AG09319 (cell line): ENCODE measurements at places on chromosomes 5 and 9.

- DNase-seq = no peak
These were observed 79.8 kb downstream of the ARSB start for GRCh38 chr5:78905084-78905938.

DNA sequence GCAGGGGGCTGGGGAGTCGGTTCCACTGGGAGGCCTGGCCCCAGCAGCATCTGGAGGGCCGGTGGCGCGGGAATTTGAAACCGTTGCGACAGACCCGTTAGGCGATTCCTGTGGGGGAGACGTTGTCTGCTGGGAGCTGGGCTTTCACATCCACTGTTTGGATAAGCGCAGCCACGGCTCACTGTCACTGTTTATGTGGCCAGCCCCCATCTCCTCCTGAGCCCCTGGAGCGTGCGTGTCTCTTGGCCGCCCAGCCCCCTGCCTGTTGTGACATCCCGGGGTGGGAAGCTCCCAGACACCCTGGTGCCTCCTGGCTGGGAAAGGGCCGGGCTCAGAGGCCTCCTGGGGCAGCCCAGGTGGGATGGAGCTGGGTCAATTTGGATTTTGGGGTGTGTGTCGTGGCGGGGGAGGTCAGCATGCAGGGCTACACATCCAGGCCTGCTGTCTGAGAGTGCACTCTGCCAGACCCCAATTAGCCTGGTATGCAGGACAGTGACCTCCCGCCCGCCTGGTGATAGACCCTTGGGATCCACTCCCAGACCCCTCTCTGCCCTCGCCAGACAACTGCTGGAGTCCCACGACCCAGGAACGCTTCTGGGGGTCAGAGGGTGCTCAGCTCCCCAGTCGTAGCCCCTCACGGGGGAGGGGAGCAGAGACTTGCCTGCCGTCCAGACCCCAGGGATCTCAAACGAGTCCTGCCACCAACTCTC, 62.0 kb upstream of the RNU6ATAC start:
- peak; percentile 39 for DNase-seq

- no peak for DNase-seq
These were observed 23.4 kb upstream of the STRBP start for GRCh38 chr9:123291736-123292135.

DNA sequence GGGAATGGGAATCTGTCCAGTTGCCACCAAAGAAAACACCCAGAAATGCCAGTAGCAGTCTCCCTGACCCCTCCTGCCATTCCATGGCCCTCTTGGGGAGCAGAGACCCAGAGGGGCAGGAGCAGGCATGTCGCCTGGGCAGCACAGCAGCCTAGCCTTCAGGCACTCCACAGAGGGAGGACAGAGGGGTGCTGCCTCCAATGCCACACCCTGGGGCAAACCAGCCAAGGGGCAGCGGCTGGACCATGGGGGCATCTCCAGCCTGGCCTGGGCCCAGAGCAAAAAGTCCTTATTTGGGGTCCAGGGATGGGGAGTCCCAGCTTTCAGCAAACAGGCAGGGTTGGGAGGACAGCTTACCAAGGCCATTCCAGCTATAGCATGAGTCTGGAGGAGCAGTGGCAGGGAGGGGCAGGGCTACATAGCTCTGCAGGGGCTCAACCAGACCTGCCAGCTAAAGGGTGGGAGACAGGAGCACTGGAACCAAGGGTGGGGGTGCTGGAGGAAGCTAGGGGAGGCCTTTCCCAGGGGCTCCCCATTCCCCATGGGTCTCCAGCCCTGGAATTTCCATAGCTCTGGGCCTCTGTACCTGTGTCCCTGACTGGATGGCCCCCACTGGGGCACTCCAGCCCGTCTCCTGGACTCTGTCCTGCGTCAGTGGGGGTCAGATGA, 6.7 kb downstream of the BRD3 start:
- DNase-seq = no peak

DNA sequence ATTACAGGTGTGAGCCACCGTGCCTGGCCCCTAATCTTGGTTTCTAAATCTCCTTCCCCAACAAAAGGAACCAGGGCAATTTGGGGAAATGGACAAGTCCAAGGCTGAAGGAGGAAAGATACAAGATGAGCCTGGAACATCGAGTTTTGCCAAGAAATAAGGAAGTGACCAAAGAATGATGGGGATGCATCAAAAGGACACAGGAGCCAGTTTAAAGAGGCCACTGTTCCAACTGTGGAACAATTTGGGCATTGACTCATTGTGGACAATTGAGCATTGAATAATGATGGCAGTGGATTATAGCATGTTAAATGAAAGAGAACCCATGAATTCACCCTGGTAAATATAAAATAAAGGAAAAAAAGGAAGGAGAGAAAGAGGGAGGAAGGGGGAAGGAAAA, 47.5 kb downstream of the DUSP1 start:
- DNase-seq = no peak

DNA sequence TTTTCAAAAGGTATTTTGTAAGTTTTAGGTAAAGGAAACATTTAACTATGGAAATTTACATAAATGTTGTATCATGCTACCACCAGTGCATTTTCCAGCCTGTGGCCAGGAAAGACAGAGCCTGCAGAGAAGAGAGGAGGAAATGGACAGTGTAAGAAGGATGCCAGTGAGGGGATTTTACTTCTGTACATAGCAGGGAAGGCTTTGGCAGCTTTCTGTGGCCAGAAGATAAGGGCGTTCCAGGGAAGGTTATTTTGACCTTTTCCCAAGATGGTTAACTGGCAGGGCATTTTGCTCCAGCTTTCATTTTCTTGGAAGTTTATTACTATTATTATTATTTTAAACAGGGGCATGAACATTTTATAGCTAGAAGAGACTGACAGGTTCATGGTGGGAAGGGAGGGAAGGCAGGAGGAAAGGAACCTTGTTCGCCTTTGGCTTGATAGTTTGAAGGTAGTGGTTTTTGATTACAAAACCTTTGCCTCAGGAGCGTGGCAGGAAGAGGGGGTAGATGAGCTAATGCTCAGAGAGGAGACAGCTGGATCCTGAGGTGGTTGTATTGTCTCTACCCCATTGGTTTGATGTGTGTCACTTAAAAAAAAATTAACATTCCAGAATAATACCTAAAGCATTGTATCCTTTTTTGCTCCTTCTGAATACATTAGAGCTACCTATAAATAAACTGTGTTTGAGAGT, 4.1 kb downstream of the ISOC1 start:
- no peak for DNase-seq

GRCh38 chr9:37486616-37487548, 1.1 kb downstream of the POLR1E start:
- DNase-seq = peak; percentile 85

- DNase-seq = no peak
These were observed 86.4 kb upstream of the MINAR2 start for GRCh38 chr5:129661366-129662035.

DNA sequence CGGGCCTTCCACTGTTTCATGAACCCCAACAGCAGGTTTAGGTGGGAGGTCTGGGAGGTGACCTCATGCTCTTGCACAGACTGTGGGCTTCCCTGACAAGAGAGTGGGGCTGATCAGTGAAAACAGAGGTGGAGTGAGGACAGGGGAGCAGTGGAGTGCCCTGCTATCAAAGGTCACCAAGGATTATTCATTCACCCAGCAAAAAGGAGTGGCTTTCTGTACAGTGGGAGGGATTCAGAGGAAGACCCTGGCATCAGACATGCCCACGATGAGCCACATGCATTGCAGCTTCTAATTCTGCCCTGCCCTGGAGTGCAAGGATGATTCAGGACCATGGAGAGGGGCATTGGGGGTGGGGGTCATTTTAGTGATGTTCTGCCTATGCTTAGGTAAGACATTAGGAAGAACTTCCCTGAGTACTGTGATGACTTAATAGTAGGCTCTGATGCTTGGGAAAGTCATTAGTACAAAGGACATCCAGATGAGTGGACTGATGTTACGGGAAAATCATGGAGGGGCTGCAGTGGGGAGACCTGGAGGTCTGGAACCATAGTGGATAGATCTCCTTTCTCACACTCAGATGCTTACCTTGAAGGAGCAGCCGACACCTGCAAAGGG, 12.8 kb downstream of the TRAF1 start:
- no peak for DNase-seq

DNA sequence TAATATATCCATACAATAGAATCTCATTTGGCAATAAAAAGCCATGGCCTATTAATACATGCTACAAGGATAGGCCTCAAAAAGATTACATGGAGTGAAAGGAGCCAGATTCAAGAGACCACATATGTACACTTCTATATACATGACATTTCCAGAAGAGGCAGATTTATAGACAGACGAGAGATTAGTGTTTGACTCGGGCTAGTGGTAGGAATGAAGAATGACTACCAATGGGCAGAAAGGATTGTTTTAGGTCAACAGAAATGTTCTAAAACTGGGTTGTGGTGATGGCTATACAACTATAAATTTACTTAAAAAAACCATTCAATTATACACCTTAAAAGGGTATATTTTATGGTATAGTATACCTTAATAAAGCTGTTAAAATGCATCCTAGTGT, 41.9 kb downstream of the SETX start:
- no peak for DNase-seq

DNA sequence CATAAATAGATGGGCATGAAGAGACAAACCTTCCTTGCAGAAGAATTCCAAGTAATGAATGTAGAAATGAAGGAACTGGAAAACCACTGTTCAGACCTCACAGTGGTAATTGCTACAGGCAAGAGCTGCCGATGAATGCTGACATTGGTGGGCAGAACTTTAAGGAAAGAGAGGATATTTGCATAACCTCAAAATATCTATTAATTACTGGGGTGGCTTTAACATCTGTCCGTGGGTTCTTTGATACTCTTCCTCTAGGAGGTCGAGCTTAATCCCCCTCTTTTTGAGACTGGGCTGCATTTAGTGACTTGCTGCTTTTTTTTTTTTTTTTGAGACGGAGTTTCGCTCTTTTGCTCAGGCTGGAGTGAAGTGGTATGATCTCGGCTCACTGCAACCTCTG, 34.7 kb downstream of the LAMC3 start:
- no peak for DNase-seq

DNA sequence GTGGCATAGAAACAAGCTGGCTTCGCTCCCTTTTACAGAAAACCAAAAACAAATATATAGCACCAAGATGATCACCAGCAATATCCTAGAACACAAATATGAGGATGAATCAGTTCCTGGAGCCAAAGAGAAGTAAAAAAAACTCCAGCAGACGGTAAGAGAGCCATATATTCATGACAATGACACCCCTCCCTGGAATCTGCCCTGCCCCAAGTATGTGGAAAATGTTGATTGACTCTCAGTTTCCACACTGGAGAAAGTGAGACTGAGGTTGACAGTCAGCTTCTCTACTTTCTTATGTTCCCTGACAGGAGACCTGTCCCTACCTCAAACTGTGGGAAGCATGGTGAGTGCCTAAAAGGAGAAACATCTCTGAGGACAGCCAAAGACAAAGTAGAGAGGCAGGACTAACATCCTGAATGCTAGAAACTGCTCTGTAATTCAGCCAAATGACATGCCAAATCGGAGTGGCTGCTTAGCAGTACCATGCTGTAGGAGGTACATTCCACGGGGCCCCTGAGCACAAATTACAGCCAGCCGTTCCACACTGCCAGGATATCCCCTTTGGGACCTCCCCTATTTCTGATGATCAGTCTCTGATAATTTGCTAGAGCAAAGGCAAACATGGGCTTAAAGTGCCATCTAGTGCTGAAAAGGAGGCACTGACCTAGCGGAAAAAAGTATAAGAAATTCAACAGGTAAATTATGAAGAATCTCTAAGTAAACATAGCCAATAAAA, 424.0 kb upstream of the RGMB start:
- DNase-seq = no peak

DNA sequence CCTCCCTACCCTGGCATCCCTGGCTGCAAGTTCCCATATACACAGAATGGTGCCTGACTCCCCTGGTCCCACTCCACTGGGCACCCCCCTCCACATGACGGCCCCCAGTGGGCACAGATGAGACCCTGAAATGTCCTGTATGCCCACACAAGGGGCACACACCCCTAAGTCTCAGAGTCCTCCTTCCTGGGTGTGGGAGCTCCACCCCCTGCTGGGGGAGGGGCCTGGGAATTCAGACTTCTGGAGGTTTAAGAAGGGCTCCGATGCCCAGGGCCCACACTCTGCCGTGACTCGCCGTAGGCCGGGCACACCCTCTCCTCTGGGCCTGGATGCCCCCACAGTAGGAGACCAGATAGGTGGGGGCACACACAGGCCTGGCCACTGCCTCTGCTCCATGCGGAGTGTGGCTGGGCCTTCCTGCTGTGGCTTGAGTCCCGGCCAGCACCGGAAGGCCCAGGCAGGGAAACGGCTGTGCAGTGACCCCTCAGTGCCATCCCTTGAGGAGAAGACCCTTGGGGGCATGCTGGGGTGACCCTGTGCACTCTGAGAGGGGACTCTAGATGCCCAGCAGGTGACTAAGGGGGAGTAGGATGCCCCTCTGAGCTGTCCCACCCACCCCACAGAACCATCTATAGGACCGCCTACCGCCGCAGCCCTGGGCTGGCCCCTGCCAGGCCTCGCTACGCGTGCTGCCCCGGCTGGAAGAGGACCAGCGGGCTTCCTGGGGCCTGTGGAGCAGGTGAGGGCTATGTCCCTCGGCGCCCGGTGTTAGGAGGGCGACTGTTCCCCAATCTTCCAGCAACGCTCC, 6.5 kb downstream of the EGFL7 start:
- DNase-seq = no peak

- no peak for DNase-seq
These were observed 217.9 kb downstream of the BNC2 start for GRCh38 chr9:16652582-16652981.

- DNase-seq = no peak
These were observed 38.7 kb downstream of the CXXC5 start for GRCh38 chr5:139686706-139687441.

GRCh38 chr5:39264528-39264927, 45.2 kb upstream of the FYB1 start:
- DNase-seq = no peak

- DNase-seq = no peak
These were observed 129.6 kb upstream of the ZNF618 start for GRCh38 chr9:113746486-113746885.

- no peak for DNase-seq
These were observed 159.3 kb downstream of the CEP120 start for GRCh38 chr5:123263859-123264258.

- DNase-seq = no peak
These were observed 624 bp downstream of the FBXW11 start for GRCh38 chr5:172005708-172006320.

DNA sequence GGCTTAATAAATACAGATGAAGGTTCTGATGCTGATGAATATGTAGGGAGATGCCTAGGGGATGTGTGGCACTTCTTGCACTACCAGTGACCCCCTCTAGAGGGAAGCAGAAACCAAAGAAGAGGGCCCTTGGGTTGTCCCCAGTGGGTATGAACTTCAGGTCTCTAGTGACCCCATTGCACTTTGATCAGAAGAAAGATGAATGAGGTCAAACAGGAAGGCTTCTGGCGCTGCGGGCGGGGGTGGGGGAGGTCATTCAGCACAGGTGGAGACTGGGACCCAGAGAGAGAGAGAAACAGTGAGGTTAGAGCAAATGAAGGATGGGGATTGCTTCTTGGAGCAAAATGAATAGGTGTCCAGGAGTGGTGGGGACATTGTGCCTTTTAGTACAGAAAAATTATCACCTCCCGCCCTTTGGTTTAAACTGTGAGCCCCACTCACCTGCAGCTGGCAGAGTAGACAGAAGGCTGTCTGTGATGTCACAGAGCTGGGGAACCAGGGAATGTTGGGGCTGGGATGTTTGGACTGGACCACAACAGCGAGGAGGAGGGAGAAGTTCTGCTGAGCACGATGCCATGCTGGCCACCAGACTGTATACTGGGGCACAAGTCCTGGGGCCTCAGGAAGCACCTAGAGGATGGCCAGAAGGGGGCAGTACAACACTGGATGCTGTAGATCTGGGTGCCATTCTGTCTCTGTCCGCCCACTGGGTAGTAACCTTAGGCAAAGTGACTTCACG, at the start of gene TEX48:
TEX48 (minus strand) TSS at position 599 of the 739 bp plus-strand sequence. CDS start 10,469 bp downstream, outside the sequence.
- DNase-seq = peak; percentile 43

GRCh38 chr5:40672425-40672824, 7.3 kb upstream of the PTGER4 start:
- no peak for DNase-seq

- DNase-seq = no peak
These were observed 14.0 kb downstream of the MCC start for GRCh38 chr5:113474100-113474728.
